ENCODE measurements at places on chromosomes 1 and 21.

DNA sequence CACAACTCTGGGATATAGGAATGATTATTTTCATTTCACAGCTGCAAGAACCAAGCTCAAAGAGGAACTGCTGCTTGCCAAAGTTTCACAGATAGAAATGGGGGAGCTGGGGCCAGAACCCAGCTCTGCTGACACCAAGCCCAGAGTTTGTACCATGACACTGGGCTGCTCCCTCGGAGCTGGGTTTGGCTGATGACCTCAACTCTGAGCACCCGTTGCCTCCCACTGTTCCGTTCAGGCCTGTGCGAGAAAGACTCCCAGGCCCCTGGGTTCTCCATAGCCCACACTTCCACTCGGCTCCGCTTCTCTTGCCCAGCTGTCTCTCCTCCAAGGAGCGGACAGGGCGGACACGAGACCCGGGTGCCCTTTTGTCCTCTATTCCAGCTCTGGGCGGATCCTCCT is 55.2 kb downstream of the NGF start:
- no peak for DNase-seq

- DNase-seq: no peak
These were observed 77.4 kb upstream of the BACH1 start for GRCh38 chr21:29221253-29221744.

DNA sequence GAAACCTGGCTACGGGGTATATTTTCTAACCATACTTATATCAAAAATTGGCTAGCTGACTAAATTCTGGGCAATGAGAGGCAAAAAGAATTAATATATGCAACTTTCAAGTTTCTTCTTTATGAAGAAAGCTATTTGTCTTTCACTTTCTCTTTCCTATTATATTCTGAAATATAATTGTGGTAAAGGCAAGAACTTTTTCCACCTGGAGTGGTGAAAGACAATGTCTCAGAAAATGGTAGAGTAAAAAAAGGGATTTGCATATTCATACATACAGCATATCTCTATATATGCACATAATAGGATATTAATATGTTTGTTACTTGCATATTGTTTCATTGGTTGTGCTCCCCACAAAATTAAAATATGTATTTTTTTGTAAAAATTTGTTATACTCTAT is 793.8 kb downstream of the PLA2G4A start:
- no peak for DNase-seq

GRCh38 chr21:35316933-35317332 is 267.8 kb upstream of the RUNX1 start:
- DNase-seq: no peak

DNA sequence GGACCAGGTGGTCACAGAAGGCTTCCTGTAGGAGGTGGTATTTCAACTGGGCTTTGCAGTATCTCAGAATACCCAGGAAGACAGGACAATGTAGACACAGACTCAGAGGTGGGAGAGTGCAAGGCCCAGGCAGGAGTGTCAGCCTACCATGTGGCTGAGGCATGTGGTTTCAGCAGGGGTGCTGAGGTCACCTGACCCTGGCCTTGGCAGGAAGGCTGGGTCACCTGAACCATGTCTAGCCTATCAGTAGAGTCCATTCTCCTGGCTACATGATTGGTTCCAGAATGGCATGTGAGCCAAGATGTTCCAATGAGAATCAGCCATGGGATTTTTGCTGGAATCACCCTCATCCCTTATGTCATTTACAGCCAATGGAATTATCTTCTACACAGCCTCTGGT is 169.4 kb downstream of the ACTL8 start:
- no peak for DNase-seq
